ENCODE measurements at places on chromosomes 12 and 14.

DNA sequence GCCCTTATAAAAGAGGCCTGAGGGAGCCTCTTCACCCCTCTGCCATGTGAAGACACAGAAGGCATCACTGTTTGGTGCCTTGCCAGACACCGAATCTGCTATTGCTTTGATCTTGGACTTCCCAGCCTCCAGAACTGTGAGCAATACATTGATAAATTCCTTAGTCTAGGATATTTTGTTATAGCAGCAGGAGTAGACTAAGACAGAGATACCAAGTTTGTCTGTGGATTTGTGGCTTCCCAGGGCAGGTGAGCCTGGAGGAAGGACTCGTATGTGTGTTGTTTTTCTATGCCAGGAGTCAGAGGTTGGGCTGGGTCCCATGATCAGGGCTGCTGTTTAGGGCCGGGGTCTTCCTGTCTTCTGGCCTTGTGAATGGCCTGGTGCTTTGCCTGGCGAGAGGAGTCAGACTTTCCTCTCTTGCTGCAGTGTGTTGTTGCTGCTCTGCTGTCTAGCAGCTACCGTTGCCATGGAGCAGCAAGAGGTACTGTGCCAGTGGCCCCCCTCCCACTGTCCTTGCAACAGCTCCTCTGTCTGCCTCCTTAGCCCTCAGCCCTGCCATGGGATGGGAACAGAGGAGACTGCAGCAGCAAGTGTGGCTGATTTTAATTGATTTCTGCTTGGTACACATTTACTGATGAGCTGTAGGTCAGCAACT is 111.2 kb downstream of the CHST11 start:
- no peak for DNase-seq

DNA sequence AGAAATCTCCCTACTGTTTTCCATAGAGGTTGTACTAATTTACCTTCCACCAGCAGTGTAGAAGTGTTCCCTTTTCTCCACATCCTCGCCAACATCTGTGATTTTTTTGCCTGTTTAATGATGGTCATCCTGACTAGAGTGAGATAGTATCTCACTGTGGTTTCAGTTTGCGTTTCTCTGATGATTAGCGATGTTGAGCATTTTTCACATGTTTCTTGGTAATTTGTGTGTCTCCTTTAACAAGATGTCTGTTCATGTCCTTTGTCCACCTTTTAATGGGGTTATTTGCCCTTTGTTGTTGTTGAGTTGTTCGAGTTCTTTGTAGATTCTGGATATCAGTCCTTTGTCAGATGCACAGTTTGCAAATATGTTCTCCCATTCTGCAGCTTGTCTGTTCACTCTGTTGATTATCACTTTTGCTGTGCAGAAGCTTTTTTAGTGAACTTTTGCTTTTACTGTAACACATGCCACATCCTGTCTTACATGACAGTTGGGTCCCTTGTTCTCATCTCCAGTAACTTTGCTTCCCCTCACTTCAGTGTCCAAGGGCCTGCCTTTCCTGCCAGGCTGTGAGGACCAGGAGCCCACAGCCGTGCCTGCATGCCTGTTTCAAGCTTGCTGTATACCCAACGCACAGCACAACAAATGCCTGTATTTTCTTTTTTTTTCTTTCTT is 64.9 kb downstream of the SPRING1 start:
- no peak for DNase-seq

- DNase-seq: no peak
These were observed 28.9 kb upstream of the LTA4H start for GRCh38 chr12:96064271-96064670.

DNA sequence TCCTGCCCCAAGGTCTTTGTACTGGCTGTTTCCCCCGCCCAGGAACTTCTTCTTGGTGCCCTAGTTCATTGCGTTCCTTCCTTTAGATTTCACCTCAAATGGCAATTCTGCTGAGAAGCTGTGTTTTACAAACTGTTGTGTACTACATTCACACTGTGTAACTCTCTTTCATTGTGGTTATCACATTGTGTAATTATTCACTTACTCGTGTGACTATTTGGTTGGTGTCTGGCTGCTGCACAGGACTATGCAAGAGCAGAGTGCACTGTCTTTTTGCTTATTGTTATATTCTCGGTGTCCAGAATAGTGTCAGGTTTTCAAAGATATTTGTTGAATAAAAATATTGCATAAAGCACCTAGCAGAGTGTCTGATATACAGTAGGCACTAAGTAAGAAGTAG is 177.2 kb upstream of the PRICKLE1 start:
- no peak for DNase-seq

- DNase-seq: no peak
These were observed 1.8 kb downstream of the GLRX5 start for GRCh38 chr14:95536671-95537070.

DNA sequence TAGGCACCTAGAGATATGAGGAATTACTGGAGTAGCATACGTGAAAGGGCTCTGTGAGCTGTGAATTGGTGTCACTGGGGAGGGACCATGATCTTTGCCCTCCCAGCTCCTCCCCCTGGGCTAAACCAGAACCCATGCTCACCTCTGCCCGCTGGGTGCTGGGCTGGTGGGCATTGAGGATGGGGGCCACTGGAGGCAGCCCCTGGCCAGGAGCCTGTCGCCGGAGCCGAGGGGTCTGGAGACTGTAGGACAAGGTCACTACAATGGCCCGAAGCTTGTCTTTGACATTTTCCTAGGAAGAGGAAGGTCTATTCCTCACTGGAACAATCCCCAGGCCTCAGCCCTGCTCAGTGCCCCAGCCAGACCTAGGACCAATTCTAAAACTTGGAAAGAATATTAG is 11.6 kb downstream of the ITGA7 start:
- DNase-seq: no peak

DNA sequence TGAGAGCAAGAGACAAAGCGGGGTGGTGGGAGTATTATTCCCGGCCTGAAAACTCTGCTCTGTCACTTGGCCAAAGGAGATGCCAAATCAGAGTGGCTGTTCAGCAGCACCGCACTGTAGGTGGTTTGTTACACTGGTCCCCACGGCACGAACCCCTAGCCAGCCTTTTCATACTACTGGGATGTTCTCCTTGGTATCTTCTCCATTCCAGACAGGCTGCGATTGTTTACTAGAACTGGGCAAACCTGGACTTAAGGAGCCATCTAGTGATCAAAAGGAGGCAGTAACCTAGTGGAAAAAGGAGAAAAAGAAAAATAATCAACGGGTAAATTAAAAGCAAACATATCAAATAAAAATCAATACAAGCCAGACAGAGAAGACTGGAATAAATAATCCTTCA is 58.9 kb upstream of the TMTC2 start:
- no peak for DNase-seq

GRCh38 chr12:94327809-94328208 is 131.9 kb downstream of the CEP83 start:
- no peak for DNase-seq

- no peak for DNase-seq
These were observed 615.4 kb downstream of the C12orf50 start for GRCh38 chr12:87413784-87414183.

GRCh38 chr12:60689137-60689536 is 1093.3 kb downstream of the SLC16A7 start:
- no peak for DNase-seq

GRCh38 chr12:795305-795704 is 42.9 kb downstream of the WNK1 start:
- no peak for DNase-seq

- no peak for DNase-seq
These were observed 68.9 kb downstream of the EML1 start for GRCh38 chr14:99862136-99862535.

GRCh38 chr14:64200170-64200569 is 94.0 kb downstream of the ESR2 start:
- DNase-seq: no peak

DNA sequence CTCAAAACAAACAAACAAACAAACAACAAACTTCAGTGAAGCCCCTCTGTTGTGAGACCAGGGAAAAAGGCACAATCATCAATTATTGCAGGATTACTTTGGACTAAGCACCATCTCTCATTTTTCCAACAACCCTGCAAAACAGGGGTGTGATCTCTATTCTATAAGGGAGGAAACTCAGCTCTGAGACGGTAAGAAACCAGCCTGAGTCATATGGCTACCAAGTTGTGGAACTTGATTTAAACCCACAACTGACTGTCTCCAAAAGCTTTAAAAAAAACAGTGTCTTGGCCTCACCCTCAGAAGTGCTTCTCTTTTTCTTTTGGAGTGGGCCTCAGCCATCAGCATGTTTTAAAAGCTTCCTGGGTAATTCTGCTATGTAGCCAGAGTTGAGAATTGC is 49.8 kb downstream of the RIN3 start:
- DNase-seq: no peak

DNA sequence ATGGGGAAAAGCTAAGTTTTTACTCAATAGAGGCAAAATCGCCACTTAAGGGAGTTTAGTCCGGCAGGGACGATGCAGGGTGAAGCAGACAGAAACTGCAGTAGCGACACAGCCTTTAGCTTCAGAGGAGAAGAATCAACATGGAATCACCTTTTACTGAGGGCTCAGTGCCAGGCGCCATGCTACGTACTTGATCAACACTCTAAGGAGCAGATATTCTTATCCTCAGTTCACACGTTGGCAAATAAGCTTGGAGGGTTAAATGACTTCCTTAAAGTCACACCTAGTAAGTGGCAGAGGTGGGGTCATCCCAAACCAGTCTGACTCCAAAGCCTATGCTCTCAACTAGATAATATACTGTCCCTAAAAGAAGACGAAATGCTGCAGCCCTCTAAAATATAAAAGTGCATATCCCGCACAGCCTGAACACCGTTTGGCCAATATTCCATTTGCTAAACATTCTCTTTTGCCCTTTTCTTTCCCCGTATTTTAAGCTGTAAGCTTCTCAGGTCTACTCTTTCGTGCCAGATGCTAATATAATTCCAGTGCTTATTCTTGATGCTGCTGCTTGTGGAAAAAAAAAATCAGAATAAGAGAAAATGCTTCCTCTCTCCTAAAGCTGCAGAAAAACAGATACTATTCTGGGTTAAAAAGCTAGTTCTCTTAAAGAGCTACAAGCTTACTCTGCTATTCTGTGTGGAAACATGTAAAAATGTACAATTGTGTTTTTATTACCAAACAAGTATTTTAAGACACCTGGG is 10.9 kb downstream of the CCDC92 start:
- DNase-seq: no peak

DNA sequence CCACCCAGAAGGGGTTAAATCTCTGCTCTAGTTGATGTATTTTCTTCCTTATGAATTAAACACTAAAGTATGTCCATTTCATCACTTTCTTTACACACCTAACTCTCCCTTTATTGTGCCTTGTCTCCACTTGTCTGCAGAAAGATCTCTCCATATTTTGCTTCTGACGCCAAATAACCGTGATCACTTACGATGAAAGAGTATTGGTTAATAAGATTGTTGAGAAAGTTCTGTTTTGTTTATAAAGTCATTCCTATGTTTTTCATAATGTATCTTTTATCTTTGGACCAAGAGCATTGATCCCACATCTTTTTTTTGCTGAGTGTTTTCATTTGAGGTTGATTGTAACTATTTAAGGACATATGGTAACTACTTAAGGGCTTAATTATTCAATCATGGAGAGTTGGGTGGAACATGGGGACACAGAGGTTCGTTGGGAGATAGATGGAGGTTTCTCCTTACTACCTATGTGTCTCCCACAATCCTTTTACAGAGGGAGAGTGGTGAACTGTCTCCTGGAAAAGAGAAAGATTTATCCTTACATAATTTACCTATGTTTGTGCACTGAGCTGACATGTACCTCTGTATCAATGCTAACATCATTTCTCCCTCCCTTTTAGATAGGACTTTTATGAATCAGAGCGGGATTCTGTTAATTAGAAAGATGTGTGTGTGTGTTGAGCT is 120.7 kb upstream of the SLC38A2 start:
- DNase-seq: no peak

DNA sequence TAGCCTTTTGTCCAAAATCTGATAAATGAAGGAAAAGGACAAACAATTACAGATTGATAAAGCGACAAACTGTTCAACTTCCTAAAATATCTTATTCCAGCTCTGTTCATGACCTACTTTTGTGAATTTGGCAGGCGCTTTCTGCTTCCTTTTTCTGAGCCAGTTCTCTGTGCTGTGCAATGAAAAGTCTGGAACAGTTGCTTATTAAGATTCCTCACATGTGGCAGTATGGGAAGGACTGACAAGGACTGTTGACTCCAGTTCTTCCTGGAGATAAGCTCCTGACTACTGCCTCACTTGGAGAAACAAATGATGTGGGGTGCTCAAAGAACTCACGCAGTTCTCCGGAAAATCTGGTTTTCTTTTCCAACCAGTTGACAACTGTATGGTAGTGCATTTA is 58.3 kb upstream of the ANP32D start:
- DNase-seq: no peak

DNA sequence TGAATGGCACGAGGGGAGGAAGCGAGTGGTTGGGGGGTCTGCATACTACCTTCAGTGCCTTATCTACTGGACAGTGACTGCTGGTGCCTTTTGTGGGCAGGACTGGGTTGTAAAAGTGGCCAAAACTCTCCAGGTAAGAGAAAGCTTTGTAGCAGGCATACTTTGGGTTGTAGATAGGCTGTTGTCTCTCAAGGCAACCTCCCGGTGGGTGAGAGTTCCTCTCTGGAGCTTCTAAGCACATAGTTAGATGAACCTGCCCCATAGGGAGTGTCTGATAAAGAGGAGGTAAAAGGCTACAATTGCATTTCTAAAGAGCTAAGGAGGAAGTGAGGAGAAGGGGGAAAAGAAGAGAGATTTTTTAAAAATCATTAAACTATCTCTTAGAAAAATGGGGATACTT is 4.2 kb upstream of the DAD1 start:
- DNase-seq: no peak

GRCh38 chr12:91109148-91109564 is 2.1 kb downstream of the LUM start:
- DNase-seq: peak; percentile 39

DNA sequence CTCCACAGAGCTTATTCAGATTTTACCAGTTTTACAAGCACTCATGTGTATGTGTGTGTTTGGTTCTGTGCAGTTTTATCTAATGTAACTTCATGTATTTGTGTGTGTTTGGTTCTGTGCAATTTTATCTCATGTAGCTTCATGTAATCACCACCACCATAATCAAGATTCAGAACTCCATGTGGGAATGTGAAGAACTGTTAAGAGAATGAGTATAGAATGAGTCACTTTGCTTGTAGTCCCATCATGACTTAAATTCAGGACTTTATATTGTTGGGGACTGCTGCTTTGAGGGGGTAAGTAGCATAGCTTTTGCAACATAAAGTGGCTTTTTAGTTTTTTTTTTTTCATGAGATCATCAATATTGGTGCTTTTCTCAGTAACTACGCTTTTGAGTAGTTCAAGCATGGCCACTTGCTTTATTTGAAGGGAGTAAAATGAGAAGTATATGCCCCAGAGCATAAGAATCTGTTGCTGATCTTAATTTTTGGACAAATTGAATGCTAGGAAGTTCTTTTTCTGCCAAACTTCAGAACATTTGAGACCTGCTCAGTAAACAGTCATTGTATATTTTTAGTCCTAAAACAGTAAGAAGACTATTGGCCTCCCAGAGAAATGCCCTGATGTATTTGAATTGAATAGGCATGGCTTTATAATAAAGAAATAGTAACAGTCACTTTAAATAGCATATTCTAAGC is 28.8 kb downstream of the PROX2 start:
- DNase-seq: no peak

All from NCI-H187 (cell line).